Foreskin keratinocyte (primary cell): ENCODE measurements at places on chromosomes 11 and 22.

DNA sequence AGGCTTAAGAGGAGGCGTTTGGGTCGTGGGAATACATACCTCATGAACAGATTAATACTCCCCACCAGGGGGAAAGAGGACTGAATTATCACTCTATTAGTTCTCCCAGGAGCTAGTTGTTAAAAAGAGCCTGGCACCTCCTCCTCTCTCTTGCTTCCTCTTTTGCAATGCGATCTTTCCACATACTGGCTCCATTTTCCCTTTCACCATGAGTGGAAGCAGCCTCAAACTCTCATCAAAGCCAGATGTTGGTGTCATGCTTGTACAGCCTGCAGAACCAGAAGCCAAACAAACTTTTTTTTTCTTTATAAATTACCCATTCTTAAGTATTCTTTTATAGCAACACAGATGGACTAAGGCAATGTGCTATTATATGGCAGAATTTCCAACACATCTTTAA is 258.5 kb downstream of the FAM76B start:
- no peak for DNase-seq

DNA sequence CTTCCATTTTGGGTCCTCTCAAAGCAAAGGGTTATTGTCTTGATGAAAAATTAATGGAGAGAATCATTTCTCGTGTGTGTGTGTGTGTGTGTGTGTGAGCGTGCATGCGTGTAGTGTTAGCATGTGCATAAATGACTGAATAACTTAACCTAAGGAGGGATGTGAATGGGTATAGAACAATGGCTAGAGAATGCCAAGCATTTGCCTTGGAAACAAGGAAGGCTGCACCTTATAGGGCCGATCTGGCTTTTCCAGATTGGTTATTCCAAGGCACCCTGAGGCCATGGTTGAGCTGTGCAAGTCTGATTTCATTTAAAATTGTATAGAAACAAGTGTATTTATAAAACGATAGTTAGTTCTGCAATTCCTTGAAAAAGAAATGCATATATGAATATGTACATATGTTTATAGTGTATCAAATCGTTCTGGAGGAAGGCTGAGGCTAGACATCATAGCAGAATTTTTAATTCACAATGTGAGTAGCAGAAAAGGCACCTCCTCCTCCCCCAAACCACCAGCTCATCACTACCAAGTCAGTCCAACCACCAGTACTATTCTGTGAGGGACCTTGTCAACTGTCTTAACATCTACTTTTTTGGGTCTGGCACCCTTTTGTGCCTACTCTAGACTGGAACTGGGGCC is 322.7 kb upstream of the ISX start:
- DNase-seq, result no peak

- no peak for DNase-seq
Measured at GRCh38 chr22:36724836-36725235, 21.3 kb upstream of the CACNG2 start.

- no peak for DNase-seq
Measured at GRCh38 chr11:61598886-61599868, 18.3 kb upstream of the SYT7 start.
